ENCODE measurements at places on chromosomes 4 and X.

- DNase-seq: no peak
Observed at GRCh38 chrX:8042304-8042703, 115.1 kb upstream of the PNPLA4 start.

DNA sequence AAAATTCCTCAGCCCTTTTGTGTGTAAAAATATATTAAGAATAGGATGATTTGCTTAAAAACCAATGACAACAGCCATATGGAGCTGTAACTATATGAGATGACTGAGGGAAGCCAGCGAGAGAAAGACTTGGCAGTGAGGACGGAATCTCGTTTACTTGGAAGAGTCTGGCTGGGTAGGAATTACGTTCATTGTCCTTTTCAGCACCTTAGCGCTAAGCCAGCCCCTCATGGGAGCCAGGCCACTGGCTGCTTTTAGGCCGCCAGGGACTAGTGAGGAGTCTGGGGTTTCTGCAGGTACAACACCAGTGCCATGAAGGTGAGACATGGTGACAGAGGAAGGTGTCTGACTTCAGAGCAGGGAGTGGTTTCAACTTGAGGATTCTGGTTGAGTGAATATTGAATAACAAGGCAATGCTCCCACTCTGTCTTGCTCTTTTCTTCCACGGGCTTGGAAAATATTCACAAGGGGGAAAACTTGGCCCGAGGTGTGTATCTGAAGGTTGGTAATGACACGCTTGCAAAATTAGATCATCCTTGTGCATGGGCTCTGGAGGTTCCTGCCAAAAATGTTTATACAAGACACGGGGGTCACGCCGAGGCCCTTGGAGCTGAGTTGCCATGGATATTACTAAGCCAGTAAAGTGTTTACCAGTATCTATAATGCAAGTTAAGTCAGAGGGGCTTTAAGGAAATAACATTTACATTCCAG, 17.4 kb downstream of the KLF3 start:
- no peak for DNase-seq

DNA sequence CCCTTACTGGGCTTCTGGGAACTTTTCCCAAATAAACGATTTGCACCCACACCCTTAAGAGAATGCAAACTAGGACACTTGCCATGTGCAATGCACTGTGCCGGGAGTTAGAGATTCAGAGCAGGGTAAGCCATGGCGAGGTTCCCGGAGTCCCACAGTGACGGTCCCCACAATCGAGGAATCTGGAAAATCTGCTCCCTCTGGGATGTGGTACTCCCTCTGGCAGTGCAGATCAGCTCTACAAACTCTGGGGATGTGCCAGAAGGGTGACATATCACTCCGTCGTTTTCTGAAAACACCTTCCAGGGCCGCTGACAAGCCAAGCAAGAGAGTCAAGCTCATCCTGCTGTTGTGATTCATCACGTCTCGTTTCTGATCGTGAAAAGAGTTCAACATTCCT, 537.5 kb downstream of the BCOR start:
- no peak for DNase-seq

- DNase-seq: no peak
Observed at GRCh38 chr4:106914223-106914622, 121.9 kb downstream of the DKK2 start.

- DNase-seq: no peak
Observed at GRCh38 chrX:45711231-45711630, 510.6 kb upstream of the DIPK2B start.

DNA sequence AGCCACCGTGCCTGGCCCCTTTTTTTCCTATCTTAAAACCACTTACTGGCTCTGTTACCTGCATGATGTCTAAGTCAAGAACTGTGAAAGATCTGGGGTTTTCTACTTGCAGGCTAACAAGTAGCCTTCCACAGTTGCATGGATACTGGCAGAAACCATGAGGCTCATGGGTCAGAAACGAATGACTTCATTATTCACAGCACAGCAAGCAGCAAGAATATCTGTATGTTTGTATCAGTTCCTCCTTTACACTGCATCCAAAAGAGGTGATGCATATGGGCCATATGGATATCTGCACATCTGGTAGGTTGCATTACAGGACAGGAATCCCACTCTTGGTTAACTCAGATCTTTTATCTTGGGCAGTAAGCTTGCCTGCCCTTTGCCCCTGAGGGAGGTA, 154.9 kb upstream of the NUDT6 start:
- DNase-seq: no peak

DNA sequence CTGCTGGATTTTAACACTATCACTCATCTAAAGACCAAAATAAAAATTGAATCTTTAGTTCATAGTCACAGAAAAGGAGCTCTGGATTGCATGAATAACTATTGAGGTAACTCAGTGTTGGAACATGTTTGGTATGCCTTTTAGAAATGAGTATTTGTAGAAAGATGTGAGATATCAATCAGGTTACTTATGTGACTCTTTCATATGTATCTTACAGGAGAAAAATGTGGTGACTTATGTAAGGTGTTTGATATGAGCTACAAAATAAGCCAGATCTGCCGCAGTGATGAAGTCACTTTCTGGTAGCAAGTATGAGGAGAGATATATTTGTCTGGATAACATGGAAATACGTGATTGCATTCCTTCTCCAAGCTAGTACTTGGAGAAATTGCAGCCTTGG, 1653.3 kb upstream of the PCDH7 start:
- no peak for DNase-seq

DNA sequence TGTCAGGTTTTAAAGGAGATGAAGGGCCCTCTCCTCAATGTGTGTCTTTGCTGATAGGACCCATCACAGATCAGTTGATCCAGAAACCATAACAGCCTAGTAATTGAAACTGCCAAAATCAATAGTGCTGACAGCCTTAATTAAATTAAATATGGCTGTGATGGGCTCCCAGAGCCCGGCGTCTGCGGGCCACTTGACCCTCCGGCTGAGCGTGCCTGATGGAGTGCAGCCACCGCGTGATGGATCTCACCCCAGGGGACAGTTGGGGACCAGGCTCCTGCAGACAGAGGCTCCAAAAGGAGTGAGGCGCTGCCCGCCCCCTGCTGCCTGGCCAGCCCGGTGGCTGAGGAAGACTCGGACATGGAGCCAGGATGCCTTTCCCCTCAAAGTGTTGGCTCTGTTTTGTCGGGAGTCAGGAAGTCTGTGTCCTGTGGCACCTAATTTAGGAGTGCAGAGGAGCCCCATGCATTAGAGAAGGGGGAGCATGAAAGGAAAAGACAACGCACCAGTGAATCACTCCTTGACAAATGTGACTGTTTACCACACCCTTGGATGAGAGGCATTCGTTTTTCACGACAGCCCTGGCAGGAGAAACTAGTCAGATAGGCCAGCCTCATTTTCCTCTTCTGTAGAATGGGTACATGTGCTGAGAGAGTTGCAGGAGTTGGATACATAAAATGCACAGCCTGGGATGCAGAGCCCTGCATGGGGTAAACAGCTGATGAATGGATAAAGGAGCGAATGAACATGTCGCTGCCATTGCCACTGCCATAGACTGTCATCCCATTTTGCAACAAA, 40.9 kb upstream of the MSX1 start:
- no peak for DNase-seq

Measured in activated T-helper 9 cell treated with anti-CD3 and anti-CD28 coated beads, Interleukin-2, amount 50 U/mL, for 16 hours (primary cell).